ENCODE measurements at places on chromosomes 12 and 14.

DNA sequence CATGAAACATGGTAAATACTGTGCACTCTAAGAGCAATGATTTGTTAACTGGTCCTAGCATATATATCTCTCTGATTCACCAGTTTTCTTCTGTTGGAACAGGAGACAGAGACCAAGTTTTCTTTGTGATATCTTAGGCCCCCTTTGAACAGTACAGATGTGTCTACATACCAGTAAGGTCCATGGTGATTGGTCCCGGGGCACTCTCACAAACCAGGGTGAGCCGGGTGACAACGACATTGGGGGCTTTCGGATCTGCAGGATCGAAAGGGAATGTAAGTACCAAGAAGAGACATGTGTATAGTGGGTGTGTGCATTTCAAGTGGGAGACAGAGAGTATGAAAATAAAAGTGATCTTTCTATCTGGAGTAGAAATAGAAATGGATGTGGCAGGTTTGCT is 11.3 kb upstream of the ERP27 start:
- DNase-seq: no peak

GRCh38 chr12:84982888-84983287 is 53.2 kb downstream of the TSPAN19 start:
- no peak for DNase-seq

- DNase-seq: no peak
Measured at GRCh38 chr12:49070971-49071370, 1.2 kb upstream of the RHEBL1 start.

GRCh38 chr14:24310646-24311604 is at the start of gene LTB4R:
LTB4R (plus strand) TSS chr14:24311502; CDS start chr14:24315652, 4,150 bp downstream.
- peak; percentile 89 for DNase-seq

GRCh38 chr12:118404876-118405521 is 28.6 kb downstream of the SUDS3 start:
- DNase-seq: peak; percentile 86

DNA sequence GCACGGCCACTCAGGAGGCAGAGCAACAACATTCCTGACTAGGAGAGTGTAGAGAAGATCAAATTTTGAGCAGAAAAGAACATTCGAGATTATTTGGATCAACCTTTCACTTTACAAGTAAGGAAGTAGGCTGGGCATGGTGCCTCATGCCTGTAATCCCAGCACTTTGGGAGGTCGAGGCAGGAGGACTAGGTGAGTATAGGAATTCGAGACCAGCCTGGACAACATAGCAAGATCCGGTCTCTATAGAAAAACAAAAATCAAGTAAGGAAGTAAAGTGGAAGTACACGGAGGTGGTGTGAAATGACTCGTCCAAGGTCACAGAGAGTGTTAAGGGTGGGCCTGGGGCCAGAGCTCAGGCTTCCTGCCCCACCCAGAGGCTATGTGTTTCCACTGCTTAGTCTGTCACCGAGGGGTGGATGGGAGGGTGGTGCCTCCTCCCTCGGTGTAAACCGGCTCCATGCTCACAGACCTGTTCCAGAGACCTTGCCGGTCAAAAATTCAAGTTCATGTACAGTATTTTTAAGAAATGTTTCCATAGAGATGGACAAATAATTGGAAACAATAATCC is 51.9 kb downstream of the MAP1LC3B2 start:
- no peak for DNase-seq

- peak; percentile 25 for DNase-seq
Measured at GRCh38 chr12:47302111-47302671, 222.4 kb upstream of the AMIGO2 start.

DNA sequence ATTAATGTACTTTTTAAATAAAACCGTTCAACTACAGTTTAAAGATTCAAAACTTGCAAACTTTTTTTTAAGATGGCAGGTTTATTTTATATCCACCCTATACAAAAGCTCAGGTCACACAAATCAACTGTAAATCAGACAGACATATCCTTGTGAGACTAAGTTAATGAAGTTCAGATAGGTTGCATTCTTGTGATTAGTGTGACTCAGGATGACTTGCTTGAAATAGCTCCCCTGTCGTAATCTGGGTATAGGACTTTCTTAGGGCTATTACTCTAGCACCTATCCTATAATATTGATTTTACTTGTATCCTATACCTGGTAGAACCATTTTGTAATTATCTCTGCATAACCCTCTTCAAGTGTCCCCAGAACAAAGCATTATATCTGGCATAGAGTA is 9.5 kb upstream of the PRKD1 start:
- DNase-seq: no peak

DNA sequence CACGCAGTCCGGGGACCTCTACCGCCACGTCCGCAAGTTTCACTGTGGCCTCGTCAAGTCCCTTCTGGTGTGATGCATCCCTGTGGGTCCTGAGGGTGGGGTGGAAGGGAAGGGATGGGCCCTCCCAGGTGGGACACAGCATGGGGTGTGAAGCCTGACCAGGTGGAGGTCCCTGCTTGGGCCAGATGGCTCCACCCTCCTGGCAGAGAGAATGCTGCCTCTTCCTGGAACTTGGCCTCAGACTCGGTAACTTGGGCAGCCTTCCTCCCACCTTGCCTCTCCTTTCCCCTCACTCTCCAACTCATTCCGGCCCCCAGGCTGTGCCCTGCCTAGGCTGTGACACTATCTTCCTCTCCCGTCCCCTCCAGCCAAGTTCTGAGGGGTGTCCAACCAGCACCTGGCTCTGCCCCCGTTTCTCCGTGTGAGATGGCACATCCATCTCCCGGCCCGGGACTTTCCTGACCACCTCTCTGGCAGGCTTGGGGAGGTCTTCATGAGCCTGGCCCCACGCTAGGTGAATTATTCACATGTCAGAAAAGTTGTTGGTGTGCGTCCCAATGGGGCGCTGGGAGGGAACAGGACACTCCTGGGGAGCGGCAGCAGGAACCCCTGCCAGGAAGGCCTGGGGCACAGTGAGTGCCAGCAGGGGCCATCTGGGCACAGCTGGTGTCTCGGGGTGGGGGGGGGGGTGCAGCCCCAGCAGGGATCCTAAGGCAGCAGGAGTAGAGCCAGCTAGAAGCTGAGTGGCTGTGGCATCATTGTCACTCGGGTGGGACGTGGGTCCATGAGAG is 1.7 kb downstream of the ZBTB42 start:
- no peak for DNase-seq

All from hematopoietic multipotent progenitor cell treated with erythropoietin and hydrocortisone succinate and interleukin-3 and kit ligand, for 4 days (in vitro differentiated cells).